ENCODE measurements at places on chromosomes 5 and 9. TPM values are rescaled to one million over a fixed set of nuclear protein-coding genes. Genes with fewer than 3 reads are reported as not detected.

PPIC gene
- 70.1 TPM for total RNA-seq

CFAP77 gene
- 0.26 TPM for total RNA-seq

FRMD3 gene
- 0.66 TPM for total RNA-seq

GNA14 gene
- 0.26 TPM for total RNA-seq
